ENCODE measurements at places on chromosomes 11 and 22.

DNA sequence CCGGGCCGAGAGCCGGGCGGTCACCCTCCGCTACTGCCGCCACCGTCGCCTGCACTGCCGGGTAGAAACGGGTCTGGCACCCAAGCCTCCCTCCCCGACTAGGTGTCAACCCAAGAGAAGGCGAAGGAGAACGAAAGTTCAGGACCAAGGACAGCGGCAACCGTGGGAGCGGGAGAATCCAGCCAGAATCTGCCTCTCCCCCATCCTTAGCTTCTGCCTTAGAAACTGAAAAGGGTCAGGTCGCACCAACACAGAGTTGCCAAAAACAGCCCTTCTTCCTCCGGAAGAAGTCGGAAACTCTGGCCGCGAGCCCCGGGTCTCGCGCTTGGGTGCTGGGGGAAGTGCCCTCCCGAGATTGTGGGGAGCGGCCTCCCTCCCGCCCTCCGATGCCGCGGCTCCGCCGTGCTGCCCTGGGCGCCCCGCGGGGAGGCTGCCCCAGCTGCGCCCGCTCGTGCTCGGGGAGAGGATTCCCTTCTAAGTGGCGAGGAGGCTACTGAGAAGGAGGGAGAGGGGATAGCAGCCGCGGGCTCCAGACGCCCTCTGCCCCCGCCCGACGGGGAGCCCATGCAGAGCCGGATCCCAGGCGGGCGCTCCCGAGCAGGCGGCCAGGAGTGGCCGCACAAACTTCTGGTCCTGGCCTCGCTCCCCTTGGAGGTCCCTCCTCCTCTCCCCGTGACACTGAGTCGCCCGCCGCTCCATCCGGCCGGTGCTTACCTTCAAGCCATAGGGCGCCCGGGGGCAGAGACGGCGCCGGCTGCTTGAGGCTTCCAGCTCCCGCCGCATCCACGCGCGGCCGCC, 637 bp downstream of the DRD2 start:
- no peak for DNase-seq

DNA sequence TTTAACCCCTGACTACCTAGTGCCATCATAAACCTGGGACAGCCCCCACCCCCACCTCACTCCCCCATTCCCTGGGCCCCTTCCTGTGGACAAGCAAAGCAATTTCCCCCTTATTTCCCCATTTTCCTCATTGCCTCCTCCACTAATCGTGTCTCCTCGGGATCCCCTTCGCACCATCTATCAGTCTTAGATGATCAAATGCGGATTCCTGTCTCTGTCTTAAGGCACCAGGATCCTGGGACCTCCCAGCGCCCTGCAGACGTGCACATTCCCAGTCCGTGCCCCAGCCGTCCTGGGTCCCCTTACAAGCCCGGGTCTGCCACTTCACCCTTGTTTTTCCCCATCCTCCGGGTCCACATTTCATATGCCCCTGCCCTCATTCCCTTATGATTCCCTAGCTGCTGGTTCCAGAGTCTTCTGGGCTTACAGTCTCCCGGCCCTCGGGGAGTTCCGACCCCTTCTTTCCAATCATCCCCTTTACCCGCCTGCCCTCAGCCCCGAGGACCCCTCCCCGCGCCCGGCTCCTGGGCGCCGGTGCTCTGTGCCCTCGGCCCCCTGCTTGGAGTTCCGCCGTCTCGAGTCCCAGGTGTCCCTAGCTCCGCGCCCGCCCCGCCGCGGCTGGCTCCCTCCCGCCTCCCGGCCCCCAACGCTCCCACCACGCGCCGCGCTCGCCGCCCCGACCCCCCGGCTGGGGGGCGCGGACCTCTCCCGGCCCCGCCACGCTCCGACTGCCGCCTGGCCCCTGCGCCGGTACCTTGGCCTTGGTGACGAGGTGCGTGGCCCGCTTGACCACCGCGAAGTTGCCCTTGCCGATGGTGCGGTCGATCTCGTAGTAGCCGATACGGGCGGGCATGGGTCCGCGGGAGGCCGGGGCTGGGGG, 599 bp downstream of the SIK3 start:
- no peak for DNase-seq

DNA sequence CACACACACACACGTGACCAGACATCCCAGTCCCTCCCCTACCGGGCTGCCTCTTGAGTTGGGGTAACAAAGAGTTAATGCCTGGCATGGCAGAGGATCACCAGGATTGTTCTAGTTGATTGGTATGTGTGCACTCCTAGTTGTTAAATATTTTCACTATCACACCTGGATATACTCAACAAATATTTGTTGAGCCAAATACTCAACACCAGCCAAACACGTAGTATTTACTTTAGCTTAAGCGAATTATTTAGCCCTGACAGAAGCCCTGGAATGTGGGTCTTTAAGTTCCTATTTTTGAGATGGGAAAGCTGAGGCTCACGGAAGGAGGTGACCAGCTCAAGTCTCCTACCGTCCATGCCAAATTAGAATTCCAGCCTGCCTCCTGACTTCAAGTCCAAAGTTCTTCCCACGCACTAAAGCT, 10.5 kb downstream of the CD3E start:
- DNase-seq, result no peak

GRCh38 chr11:61406991-61407728, 14.8 kb downstream of the TMEM216 start:
- DNase-seq, result no peak

DNA sequence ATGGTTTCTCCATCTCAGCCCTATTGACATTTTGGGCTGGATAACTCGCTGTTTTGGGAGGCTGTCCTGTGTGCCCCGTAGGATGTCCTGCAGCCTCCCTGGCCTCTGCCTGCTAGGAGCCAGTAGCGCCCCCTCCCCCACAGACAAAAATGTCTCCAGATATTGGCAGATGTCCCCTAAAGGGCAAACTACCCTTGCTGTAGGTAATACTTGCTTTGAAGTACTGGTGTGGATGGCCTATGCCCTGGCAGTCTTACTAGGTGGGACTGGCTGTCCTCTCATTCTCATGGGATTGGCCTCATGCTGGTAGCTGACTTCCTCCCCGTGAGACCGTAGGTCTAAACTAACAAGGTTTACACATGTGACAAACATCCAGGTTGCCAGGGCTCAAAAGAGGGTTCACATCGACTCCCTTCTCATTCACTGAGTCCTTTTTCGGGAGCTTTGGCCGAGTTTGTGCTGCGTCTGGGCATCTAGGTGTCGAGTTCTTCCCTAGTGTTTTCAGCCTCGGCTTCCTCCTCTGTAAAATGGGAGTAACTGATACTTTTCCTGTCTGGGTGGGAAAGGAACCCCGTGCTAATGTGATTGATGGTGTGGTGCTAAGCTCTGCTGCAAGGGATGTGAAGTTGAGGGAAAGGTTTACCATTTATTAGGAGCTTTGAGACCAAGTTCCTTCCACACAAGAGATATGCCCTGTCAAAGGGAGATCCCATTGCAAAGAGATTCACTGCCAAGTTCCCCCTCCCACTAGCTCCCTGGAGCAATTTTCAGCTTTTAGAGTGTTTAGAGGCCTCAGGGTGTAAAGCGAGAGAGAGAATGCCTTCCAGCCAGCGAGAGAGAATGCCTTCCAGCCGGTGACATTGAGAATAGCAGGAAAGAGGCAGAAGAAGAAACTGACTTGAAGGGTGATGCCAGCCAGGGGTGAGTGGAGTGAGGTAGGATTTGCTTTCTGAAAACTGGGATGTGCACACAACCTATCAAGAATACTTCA, 17.0 kb downstream of the PTPRJ start:
- DNase-seq, result no peak

DNA sequence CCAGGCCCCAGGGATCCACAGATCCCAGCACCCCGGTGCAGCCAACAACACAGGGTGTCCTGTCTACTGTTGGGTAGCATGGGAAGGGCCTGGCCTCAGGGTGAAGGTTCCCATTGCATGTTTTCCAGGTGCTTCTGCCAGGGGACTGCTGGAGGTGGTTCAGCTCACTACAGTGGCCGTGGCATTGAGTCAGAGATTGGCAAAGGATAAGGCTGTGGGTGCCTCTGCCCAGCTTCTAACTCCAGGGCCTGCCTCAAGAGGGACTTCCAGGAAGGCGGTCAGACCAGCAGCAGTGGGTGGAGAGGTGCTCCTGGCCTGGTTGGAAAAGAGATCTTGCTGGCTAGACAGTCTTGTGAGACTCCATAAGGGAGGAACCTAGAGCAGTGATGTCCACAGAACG, 20.9 kb downstream of the CSNK1E start:
- no peak for DNase-seq

- DNase-seq, result no peak
These were observed 2.0 kb downstream of the FAT3 start for GRCh38 chr11:92226331-92227229.

- no peak for DNase-seq
These were observed 120.0 kb downstream of the MED15 start for GRCh38 chr22:20627432-20627831.

DNA sequence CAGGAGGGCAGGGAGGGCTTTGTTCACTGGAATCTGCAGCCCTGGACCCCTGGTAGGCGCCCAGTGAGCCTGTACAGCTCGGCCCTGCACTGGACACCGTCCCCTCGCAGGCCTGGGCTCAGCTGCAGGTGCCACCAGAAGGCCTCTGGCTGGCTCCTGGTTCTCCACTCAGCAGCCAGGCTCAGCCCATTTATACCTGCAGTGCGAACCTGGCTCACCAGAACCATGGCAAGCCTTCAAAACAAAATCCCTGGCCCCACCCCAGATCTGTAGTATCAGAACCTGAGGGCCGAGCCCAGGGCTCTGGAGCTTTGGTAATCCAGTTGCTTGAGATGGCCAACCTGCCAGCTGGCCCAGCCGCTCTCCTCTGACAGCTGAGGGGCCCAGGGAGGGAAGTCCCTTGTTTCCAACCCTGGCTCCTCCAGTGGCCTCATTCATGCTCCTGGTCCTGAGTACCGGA, 870 bp upstream of the FREY1 start:
- DNase-seq, result no peak

- DNase-seq, result no peak
These were observed 555.8 kb downstream of the BUD13 start for GRCh38 chr11:116217006-116217405.

GRCh38 chr22:39581303-39581702, 10.8 kb downstream of the CACNA1I start:
- DNase-seq, result no peak

DNA sequence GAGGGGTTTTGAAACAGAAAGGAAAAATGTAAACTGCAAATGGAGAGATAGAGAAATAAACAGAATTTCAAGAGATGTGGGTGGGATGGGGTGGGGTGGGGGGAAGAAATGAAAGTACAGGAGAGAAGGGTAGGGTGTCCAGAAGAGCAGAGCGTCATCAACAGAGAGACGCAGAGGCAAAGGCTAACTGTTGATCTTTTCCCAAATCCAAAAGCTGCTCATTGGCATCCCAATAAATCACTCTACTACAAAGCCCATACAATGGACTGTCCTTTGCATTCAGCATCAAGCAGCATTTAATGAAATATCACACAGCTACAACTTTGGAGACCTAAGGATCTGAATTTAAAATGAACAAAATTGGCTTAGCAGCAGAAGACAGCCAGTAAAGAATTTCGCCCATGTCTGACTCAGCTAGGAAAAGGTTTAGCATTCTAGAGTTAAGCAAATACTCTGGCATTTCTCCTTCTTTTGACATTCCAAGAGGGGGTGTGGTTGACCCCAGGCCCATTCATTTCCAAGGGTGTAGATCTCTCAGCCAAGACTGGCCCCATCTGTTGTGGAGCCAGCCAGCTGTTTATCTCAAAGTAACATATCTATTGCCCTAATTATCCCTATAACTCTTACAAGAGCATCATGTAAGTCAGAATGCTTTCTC, 1.5 kb downstream of the RAB30 start:
- no peak for DNase-seq

GRCh38 chr11:132080127-132080526, 709.7 kb downstream of the NTM start:
- DNase-seq, result no peak

DNA sequence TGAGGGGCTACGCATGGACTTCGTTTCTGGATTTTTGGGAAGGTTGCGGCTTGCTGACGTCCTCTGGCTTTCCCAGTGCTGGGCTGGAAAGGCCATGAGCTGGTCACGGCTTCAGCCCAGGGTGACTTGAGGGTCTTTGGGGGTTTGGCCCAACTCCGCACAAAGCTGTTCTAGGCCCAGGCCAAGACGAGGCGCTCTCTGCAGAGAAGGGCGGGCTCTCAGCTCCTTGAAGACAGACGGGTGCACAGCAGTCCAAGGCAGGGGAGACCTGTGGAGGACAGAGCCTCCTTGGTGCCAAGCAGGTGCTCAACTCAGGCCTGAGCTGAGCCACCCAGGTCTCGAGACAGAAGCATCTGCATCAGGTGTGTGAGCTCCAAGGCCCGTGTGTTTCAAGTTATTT, 1003.7 kb downstream of the BRD1 start:
- DNase-seq, result no peak

GRCh38 chr22:17403906-17404305, 34.6 kb downstream of the CECR2 start:
- DNase-seq, result no peak

GRCh38 chr22:44583854-44584253, 85.8 kb upstream of the RTL6 start:
- no peak for DNase-seq

GRCh38 chr11:96538104-96538503, 148.3 kb downstream of the JRKL start:
- DNase-seq, result no peak

- no peak for DNase-seq
These were observed 158.5 kb downstream of the CCDC34 start for GRCh38 chr11:27204529-27204928.

DNA sequence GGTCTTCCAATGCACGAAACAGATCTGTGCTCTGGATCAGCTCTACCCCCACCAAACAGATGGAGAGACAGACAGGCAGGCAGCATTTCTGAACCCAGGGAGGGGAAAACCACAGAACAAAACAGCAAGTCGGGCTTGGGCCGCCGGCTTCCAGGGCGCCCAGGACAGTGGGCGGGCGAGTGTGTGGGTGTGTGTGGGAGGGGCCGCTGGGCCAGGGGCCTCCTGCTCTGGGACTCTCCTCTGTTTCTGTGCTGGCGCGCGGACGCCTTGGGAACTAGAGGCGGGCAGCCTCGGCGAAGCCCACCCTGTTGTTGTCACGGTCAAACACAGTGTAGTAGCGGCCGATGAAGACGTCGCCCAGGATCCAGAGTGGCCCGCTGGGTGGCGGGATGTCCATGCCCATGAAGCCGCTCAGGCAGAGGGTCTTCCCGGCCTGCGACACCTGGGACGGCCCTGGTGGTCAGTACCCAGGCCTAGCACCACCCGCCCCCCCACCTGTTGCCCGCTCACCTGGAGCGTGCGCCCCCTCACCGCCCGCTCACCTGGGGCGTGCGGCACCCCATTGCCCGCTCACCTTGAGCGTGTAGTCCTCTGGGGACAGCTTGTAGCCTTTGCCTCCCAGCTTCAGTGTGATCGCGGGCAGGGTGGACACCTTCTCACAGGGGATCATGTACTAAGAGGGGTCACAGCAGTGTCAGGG, 3.0 kb upstream of the IFITM10 start:
- no peak for DNase-seq
